Kidney (tissue), 22 donors: ENCODE measurements at places on chromosomes 1 and 21. TPM values are rescaled to one million over a fixed set of nuclear protein-coding genes. Genes with fewer than 3 reads are reported as not detected.
A peak's percentile ranks its signal among the peaks of the same experiment; 100 is the strongest.

DNA sequence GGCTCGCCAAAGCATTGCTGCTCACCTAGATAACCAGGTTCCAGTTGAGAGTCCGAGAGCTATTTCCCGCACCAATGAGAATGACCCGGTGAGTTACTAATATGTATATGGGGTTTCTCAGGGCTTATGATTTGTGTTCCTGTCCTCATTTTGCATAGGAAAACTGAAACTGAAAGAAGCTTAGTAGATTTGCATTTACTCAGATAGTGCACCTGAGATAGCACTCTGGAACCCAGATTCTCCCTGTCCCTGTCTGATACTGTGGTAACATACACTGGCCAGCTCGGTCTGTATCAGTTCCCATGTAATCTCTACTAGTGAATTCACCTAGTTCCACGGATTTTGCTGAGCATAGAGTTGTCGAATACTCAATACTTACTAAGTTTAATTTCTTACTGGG lies 28.1 kb downstream of the DAP3 start:
- DNase-seq, result no peak
- H3K27me3 ChIP-seq, result no peaks in the 10 kb centered on the region
- H3K4me3 ChIP-seq, result no peak overlapping the region

GRCh38 chr1:34342334-34342733 lies 165.6 kb downstream of the C1orf94 start:
- no peaks in the 10 kb centered on the region for H3K4me1 ChIP-seq
- H3K27me3 ChIP-seq, result no peaks in the 10 kb centered on the region
- no peak overlapping the region for H3K27ac ChIP-seq

GRCh38 chr1:223732993-223733798 lies 20.9 kb downstream of the CAPN2 start:
- H3K36me3 ChIP-seq, result no peaks in the 10 kb centered on the region
- H3K27me3 ChIP-seq, result no peaks in the 10 kb centered on the region
- DNase-seq, result no peak
- H3K27ac ChIP-seq, result peak overlapping the region; percentile 68

Gene LENEP
- total RNA-seq, result not detected

DNA sequence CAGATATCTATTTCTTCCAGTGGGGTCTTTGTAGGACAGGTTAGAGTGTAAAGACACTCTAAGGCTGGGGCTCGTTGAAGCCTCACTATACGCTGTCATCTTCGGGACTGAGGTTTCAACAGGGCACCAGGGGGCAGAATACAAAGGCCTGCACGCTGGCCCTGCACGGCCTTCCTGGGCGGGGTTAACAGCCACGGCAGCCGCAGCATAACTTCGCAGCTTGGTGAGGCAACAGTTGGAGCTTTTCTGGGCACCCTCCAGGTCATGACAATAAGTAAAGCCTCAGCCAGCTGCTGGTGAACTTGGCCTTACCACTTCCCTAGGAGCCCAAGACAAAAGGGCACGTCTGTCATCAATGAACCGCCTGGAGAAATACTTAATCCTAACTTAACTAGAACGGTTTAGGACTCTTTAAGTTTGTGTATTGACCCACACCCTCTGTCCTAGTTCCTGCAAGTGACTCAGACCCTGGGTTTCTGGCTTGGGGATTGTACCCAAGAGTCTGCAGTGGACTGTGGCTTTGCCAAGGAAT lies 2.3 kb upstream of the RUNX1 start:
- peak; percentile 35 for DNase-seq
- H3K27ac ChIP-seq, result no peak overlapping the region
- H3K4me3 ChIP-seq, result no peak overlapping the region
- no peaks in the 10 kb centered on the region for H3K36me3 ChIP-seq
- no peaks in the 10 kb centered on the region for H3K27me3 ChIP-seq
- peaks cover 3% of the 10 kb centered on the region for H3K4me1 ChIP-seq

Gene ZNF692
- 29.6 TPM for total RNA-seq
